ENCODE measurements at places on chromosomes 12 and 14. TPM values are rescaled to one million over a fixed set of nuclear protein-coding genes. Genes with fewer than 3 reads are reported as not detected.

DNA sequence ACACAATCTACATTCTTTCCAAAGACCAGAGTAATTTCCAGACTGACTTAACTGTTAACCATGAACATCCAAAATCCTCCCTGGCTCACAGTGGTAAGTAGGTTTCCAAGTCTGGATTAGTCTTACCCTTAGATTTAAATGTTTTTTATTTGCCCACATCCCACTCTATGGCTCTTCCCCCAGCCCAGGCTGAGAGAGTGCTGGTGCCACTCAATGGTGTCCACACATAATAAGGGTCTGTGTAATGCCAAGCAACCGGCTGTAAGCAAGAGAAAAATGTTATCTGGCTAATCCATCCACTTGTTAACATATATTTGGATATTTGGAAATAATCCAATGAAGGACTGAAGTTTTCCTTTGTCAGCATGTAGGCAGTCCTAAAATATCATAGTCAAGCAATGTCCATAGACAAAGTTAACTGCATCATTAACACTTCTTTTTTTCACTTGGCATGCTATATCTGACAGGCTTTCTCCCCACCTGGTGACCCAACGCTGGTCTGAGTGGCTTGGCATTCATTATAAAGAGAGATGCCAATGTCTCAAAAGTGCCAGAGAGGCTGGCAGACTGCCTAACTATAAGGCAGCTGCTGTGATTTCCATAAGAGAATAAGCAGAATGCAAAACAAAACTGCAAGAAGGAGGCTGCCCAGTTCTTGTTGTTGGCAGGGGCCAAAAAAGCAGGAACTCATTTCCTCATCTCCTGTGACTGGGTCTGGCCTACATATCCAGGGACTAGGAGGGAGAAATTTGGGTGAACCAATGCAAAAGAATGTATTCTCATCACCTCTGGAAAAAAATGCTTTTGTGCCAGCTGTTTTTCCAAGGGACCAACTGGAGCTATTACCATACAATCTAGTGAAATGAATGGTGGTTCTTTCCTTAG, 13.9 kb upstream of the HOXC13 start:
- DNase-seq, result no peak

The SMOC1 gene
- total RNA-seq, result not detected

The TOMM20L gene
- total RNA-seq, result not detected

DNA sequence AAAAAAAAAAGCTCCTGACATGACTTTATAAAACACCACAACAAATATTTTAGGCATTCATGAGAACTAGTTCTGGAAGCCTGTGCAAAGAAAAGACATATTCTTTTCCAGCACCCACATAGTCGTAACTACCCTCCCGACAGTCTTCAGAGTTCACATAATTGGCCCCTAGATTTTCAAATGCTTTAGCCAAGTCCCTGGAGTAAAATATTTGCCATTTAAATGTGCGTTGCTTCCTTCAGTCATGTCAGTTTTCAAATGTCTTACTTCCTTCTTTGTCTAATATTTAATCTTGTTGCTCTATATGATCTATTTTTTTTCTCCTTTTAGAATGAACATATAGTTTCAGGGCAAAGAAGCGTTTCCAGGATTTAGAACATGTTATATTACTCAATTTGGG, 66.8 kb upstream of the KRAS start:
- no peak for DNase-seq

- DNase-seq, result no peak
Measured at GRCh38 chr12:28489246-28489645, 299.0 kb downstream of the CCDC91 start.

All from activated CD4-positive, alpha-beta T cell treated with anti-CD3 and anti-CD28 coated beads, Interleukin-2, amount 10 ng/mL, durations not matched to agents 24 days and 14 days (primary cell).